ENCODE measurements at places on chromosomes 16 and 17.
A peak's percentile ranks its signal among the peaks of the same experiment; 100 is the strongest.

GRCh38 chr16:57430955-57431354 lies 16.2 kb downstream of the CIAPIN1 start:
- no peak for DNase-seq

DNA sequence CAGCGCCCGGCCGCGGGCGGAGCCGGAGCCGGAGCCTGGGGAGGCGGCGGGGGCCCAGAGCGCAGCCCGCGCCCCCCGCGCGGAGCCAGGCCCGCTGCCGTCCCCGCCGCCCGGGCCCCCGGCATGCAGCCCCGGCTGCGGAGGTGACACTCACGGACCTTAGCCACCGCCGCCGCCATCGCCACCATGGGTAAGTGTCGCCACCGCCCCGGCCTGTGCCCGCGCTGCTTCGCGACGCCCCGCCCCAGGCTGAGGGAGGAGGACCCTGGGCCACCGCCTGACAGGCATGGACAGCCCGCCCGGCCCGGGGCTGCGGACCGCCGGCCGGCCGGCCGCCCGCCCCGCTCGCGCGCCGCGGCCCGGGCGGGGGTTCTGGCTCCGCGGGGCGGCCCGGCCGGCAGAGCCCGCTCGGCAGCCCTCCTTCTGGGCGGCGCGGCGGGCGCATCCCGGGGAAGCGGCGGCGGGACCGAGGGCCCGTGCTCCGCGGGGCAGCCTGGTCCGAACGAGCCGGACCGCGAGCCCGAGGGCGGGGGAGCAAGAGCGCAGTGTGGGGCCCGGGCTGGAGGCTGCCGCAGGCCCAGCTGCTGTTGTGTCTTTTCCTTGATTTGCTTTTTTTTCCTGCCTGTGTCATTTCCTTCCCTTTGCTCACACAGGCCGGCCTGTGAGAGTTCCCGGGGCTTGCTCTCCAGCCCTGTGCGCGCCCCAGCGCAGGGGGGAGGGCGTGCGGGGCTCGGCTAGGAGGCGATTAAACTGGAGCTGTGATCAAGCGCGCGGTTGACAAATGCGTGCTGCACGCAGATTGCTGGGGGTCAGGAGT lies 565 bp downstream of the MAP3K3 start:
- peak; percentile 75 for DNase-seq

- DNase-seq = no peak
Observed at GRCh38 chr16:4319454-4320421, 3.9 kb downstream of the GLIS2 start.

- DNase-seq = no peak
Observed at GRCh38 chr17:67253384-67253783, 8.4 kb upstream of the HELZ start.

DNA sequence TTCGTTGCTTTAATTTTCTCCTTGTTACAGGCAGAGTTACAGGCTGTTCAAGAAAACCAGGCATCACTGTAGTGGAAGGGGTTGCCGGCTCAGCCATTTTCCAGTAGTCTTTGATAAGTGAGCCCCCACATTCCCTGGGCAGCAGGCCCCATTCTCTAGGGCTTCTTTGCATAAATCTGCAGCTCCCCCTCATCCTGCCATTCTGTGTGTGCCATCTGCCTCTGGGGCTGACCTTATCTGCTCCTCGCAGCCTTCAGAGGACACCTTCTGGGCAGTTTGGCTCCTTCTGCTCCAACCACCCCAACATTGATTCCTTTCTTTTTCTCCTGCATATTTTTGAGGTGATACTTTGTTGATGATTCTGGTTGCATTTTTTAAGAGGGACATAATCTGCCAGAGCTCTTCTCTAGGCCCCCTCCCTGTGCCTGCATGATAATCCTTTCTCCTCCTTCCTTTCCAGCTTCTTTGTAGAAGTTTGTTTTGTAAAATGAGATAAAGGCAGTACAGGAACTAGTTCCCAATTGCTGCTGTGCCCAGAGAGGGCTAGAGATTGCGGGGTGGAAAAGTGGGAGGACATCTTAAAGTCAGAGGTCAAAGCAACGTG lies 17.1 kb downstream of the RND2 start:
- no peak for DNase-seq

DNA sequence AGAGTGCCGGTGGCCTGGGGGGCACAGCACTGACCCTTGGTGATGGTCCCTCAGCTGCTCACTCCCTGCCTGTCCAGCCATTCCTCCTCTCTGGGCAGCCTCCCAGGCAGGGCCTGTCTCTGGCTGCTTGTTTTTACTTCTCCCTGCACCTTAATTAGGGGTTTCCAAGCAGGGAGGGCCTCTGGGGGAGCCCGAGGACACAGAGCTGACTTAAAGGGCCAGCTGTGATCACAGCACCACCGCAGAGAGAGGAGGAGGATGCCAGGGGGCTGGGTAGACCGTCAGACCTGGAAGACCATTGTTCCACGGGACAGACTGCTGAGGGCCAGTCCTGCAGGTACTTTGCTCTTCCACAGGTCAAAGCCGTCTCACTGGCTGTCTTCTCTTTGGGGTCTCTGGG lies 1.2 kb upstream of the DPH1 start:
- DNase-seq = no peak

DNA sequence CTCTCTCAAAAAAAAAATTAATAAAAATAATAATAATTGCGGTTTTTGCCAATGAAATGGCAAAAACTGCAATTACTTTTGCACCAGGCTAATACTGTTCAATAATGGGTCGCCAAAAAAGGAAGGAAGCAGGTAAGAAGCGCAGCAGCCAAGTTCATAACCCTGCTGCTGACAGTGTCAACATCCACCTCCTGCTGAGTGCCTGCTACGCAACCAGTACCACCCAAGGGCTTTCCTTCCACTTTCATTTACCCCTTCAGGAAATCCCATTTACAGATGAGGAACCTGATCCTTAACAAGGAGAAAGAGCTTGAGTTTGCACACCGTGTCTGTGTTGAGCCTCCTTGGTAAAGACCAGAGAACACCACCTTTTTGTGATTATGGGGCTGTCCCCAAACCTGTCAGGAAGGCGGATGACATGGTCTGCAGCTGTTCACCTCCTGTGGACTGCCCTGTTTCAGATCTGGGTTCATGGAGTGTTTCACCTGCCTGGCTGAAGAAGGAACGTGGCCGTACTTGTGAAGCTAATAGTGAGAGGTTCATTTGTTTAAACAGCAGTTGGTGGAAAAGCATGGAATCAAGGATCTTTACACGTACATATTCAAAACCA lies 378.0 kb downstream of the SLC39A11 start:
- DNase-seq = no peak

GRCh38 chr17:379531-380465 lies 27.2 kb upstream of the RPH3AL start:
- no peak for DNase-seq

GRCh38 chr16:1941162-1942046 lies 1.6 kb downstream of the MSRB1 start:
- no peak for DNase-seq

GRCh38 chr17:74872313-74873036 lies at the start of gene FDXR:
Gene FDXR (minus strand): TSS chr17:74872994. CDS start chr17:74872944, 50 bp downstream.
- no peak for DNase-seq

- DNase-seq = no peak
Observed at GRCh38 chr16:82037666-82038065, 2.6 kb downstream of the HSD17B2 start.

GRCh38 chr17:4766201-4766600 lies 5.5 kb upstream of the TM4SF5 start:
- no peak for DNase-seq

GRCh38 chr16:17446661-17447060 lies 24.1 kb downstream of the XYLT1 start:
- no peak for DNase-seq

DNA sequence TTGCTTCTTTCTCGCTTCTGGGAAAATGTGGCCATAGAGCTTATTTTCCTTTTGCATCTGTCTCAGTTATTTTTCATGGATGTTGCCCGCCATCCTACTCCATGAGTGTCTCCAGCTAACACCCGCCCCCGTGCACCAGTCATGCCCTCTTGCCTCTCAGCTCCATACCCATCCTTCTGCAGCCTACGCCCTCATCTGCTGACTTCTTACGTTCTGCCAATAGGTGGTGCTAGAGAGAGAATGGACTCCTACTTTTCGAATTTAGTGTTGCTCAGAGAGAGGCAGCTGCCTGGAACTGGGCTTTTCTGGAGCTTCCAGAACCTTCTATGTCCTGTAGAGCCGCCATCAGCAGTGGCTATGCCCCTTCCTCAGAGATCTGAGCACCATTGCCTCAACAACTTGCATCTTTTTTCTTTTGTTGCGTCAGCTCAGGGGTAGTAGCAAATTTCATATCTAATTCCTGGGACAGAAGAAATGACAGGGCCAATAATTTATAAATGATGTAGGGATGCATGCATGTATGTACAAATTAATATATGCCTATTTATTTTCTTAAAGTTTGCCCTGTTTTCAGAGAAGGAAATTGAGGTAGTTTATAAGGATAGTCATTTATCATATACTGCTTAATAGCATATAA lies 119.7 kb upstream of the MYOCD start:
- DNase-seq = no peak

DNA sequence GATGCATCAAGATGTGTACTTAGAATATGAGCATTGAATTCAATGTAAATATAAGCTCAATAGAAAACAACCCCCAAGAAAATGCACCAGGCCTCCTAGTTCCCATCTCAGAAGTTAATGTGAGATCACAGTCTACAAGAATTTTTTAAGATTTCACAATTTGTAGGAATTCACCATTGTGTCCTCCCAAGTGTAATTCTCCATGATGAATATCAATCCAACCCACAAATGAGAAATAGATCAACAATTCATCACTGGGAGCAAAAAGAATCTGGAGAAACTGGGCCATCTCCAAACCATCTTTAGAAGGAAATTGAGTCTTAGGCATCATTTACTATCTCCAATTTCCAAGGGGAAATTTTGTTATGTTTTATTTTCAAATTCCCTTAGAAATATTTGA lies 310.5 kb upstream of the GOT2 start:
- no peak for DNase-seq

DNA sequence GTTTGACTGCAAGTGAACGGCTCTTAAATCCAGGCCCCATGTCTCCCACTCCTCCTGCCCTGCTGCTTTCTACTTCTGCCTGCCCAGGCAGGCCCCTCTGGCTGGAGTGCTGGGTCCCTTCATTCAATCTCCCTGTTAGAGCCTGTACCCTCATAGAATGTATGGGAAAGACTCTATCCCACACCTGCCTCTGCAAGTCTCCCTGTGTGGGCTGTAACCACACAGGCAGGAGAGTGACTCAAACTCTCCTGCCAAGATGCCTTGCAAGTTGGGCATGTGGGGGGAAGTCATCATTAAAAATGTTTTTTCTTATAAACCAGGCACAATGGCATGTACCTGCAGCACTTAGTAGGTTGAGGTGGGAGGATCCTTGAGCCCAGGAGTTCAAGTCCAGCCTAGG lies 77.5 kb downstream of the PLXDC1 start:
- DNase-seq = no peak

GRCh38 chr16:47884116-47884725 lies 271.6 kb downstream of the ABCC12 start:
- DNase-seq = no peak

DNA sequence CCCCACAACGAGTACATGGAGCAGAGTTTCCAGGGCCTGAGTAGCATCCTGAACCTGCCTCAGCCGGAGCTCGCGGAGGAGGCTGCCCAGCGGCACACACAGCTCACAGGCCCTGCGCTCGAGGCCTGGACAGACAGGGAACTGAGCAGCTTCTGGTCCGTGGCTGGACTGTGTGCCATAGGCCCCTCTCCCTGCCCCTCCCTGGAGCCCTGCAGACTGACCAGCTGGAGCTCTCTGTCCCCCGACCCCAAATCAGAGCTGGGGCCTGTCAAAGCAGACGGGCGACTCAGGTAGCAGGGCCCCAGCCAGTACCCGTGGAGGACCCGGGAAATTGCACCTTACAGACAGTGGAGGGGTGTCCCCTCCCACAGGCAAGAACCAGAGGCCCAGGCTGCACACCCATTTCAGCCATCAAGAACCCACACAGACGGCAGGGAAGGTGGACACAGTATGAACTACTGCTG lies 13.0 kb downstream of the MRPL27 start:
- DNase-seq = peak; percentile 35

GRCh38 chr16:59552164-59552563 lies 818.0 kb upstream of the GOT2 start:
- no peak for DNase-seq

DNA sequence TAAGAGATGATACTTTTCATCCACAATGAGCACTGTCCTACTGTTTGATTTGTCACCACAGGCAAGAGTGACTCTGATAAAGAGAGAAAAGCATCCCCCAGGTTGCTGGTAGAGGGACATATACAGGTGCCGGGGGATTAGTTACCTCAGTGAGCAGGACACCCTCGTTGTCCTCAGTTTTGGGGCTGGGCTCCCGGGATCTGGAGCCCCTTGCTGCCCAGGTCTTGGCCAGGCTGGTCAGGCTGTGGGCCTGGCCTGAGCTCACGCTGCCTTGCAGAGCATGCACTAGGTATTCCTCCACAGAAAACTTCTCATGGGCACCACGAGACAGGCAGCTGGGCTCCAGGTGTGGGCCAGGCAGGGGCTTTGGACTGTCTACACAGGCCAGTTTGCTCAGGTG lies 24.4 kb upstream of the SPATA32 start:
- no peak for DNase-seq

- DNase-seq = no peak
Observed at GRCh38 chr16:85931596-85932402, 32.8 kb downstream of the IRF8 start.

GRCh38 chr17:66379544-66379943 lies 77.1 kb downstream of the PRKCA start:
- no peak for DNase-seq

- no peak for DNase-seq
Observed at GRCh38 chr17:79810130-79811010, 13.5 kb upstream of the CBX8 start.

DNA sequence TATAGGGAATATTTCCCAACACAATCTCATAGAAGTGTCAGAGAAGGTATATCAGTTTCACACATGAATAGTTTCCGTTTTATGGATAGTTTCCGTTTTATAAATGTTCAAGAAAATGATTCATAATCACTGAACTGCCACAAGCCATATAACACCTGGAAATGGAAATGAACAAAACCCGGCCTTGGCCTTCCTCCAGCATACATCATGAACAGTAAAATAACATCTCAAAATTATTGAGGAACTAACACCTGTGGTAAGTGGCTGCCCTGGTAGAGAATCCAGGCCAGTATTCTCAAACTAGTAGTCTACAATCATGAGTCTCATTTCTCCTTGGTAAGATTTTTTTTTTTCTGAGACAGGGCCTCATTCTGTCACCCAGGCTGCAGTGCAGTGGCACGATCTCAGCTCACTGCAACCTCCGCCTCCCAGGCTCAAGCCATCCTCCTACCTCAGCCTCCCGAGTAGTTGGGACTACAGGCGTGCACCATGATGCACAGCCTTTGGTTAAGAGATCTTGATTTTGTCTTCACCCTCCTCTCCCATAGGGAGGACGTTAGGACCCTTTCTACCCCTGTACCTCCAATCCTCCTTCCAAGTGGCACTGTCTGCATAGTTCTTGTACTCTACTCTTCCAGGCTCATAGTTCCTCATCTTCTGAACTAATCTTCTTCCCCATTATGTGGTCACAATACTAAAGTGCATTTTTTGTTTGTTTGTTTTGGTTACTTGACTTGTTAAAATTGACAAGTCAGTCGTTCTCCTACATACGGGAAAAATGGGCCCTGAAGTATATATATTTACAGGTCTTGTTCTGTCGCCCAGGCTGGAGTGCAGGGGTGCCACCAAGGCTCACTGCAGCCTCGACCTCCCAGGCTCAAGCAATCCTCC lies 15.0 kb upstream of the RGS9 start:
- no peak for DNase-seq

GRCh38 chr17:6666557-6666956 lies 15.0 kb downstream of the C17orf100 start:
- no peak for DNase-seq

- DNase-seq = peak; percentile 51
Observed at GRCh38 chr16:27189335-27189972, 13.9 kb upstream of the KDM8 start.
